Activated T-cell treated with anti-CD3 and anti-CD28 coated beads for 1 hour (primary cell): ENCODE measurements at places on chromosomes 1 and 21.

DNA sequence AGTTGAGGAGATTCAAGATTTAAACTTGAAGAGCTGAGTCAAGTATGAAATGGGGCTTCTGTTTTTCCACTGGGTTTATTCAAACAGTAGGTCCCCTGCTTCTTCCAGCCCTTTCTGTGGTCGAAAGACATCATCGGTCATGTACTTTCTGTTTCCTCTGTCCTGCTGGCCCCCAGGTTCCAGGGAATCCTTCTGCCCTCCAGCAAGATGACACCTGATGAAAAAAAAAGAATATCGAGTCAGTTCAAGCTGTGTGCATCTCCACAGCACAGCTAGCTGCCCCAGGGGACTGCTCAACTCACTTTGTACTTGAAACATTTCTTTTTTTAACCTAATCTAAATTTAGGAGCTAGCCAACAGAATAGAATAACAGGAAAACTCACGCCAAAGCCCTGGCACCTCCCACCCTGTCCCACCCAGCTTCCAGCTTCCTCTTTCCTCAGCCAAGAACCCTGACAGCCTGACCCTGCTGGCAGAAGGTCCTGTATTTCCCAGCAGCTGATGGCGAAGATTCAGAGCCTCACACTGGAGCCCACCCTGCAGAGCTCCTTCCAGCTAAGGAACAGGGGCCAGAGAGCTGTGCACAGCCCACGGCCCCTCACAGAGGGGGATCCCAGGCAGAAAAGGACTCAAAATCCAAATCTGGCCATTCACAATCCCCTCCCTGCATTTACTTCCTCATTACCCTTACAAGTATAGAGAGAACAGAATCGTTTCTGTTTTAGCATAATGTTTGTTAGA is 176.5 kb downstream of the PSMG1 start:
- no peak for DNase-seq

- DNase-seq: no peak
Observed at GRCh38 chr1:66599346-66599745, 65.4 kb downstream of the SGIP1 start.

DNA sequence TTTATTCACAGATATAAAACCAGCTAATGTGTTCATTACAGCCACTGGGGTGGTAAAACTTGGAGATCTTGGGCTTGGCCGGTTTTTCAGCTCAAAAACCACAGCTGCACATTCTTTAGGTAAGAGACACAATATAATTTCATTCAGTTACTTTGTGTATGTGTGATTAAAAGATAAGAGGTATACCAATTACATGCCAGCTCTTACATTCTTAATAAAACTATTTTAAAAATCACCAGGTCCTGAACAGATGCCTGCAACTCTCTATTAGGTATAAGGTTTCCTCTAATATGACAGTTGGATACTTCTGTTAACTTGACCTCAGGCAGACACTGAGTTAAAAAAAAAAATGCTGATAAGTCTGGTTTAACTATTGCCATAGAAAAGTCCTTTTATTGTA is 122.1 kb downstream of the NEK7 start:
- DNase-seq: no peak

GRCh38 chr1:202280595-202280994 is 61.1 kb downstream of the UBE2T start:
- no peak for DNase-seq

GRCh38 chr1:174777262-174777661 is 222.5 kb upstream of the CACYBP start:
- DNase-seq: no peak

- DNase-seq: no peak
Observed at GRCh38 chr1:16326833-16327404, 25.4 kb downstream of the FBXO42 start.

DNA sequence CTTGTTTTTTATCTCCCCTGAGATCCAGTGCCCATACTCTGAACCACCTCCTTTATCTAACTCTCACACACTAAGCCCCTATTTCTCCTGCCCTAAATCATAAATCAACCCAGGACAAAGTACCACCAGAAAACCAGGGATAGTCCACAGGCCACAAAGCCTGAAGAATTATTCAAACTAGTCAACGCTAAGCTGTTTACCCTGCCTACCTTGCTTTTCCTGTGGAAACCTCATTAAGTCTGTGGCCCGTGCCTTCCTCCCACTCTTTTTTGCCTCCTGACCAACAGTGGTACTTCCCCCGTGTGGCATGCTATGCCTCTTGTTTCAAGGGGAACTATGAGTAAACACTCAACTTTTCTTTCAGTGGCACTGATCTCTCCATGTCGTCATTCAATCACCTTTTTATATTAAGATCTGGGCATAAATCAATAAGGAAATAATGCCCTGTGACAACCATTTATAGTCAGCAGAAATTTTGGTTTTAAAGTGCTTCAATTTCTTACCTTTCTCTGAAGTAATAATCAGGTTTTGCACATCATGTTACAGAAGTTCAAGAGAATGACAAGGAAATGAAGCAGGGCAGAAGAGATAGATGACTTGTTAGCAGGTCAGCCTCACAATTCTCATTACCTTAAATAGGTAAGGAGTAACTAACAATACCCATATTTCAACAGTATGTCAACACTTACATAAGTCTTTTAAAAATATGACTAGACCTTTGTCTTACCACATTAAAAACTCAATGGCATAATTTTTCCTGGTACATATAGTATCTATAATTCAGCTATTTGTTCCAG is 32.1 kb downstream of the EYA3 start:
- DNase-seq: peak; percentile 25

GRCh38 chr1:26234644-26235370 is 807 bp downstream of the CEP85 start:
- DNase-seq: no peak

DNA sequence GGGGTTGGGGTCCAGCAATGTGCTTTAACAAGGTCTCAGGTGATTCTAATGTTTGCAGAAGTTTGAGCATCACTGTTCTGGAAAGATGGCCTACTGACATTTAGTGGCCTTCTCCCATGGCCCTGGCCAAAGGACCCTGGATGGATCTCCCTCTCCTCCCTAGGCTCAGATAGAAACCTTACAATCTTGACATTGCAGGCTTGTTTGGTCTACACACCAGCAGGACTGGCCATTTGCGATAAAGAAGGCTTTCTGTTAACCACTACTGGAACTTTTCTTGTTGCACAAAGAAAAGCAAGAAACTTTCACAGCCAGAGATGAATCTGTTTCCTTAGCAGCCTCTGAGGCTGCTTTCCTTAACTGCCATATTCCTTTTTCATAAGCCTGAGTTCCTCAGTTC is 6.2 kb downstream of the DNALI1 start:
- no peak for DNase-seq

DNA sequence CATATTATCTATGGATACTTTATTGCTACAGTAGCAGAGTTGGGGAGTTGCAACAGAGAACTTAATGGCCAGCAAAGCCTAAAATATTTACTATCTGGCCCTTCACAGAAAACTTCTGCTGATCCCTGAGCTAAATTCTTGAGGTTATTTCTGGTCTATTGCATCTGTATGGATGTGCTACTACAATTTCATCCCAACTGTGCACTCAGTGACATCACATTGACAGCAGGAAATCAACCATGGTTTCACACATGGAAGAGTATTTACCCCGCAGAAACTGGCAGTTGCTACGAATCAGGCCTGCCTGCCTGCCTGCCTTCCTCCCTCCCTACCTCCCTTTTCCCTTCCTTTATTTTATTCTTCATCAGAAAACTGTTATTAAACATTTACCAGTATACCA is 12.1 kb downstream of the CLCA2 start:
- no peak for DNase-seq

DNA sequence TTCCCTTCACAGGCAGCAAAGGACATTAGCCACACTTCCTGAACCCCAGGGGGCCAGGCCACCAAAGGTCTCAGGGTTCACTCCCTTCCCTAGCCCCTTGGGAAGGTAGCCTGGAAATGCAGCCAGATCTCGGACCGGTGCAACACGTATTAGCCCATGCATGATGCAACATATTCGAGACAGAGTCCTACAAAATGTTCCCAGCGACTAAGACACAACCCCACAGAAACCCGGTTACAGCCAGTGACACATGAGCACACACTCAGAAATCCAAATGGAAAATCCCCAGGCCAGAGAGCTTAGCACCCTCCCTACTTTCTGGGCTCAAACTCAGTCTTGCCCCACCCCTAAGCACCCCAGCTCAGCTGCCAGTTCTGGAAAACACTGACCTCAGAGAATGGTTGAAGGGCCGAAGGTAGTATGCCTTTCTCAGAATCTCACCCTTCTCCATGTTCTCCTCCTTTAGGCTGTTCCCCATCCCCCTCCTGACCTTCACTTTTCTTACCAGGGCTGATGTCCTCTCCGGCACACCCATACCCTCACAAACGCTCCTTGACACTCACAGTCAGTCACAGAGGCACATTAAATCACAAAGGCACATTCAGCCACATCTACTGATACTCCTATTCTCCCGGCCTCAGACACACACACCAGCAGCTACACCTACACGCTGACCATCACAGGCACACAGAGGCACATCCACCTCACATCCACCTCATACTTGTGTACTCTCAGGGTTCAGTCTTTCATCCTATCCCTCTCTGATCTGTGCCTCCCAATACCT is at the start of gene TSPAN1:
Gene TSPAN1 (plus strand): TSS at position 640 of the 784 bp plus-strand sequence. CDS start 6,021 bp downstream, outside the sequence.
- DNase-seq: no peak

GRCh38 chr1:235946571-235946981 is 79.9 kb upstream of the LYST start:
- no peak for DNase-seq

GRCh38 chr1:33826311-33826710 is 37.6 kb upstream of the HMGB4 start:
- no peak for DNase-seq

DNA sequence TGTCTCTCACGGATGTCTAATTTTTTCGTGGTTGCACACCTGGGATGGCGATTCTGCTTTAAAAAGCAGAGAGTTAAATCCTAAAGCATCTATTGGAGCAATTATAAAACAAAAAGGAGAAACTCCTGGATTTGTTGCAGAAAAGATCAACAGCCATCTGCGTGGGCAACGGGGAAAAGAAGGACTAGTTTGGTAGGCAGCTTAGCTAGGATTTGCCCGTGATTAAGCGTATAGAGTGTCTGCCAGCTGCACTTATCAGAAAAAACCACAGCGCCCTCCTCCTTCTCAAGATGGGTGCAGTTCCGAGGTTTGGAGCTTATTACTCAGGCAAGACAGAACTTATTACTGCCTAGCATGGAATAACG is 526 bp upstream of the SLC25A24 start:
- DNase-seq: peak; percentile 21
